CD4-positive, CD25-positive, alpha-beta regulatory T cell (primary cell): ENCODE measurements at places on chromosomes 5 and 9. TPM values are rescaled to one million over a fixed set of nuclear protein-coding genes. Genes with fewer than 3 reads are reported as not detected.

PTGES gene
- not detected for total RNA-seq

INSYN2B gene
- not detected for total RNA-seq

SNCAIP gene
- total RNA-seq, result not detected

GRCh38 chr9:85056203-85056572 is 386.7 kb downstream of the NTRK2 start:
- DNase-seq, result no peak

DNA sequence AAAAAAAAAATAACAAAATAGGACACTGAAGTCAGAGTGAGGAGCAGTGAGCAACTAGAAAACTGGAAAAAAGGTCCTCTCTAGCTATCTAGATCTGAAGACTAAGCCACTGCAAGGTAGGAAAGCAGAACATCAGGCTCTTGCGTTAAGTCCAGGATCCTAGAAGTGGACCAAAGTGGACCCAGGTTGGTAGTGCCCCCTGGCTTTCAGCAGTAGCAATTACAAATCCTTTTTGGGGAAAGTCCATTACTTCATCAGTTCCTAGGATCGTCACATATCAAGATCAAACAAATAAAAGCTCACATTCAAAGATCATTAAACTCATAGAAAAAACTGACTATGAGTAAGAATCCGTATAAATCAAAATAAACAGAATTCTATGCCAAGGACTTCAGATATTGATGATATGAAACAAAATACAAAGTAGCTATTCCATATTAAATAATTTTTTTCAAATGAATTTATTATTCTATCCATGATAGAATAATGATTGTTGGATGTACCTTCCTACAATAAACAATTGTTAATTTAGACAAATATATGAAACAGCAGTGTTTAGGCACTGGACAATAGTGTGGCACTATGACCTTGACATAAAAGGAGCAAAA is 6.5 kb upstream of the RICTOR start:
- DNase-seq, result no peak

GRCh38 chr5:77280036-77280435 is 69.6 kb downstream of the PDE8B start:
- DNase-seq, result no peak

DNA sequence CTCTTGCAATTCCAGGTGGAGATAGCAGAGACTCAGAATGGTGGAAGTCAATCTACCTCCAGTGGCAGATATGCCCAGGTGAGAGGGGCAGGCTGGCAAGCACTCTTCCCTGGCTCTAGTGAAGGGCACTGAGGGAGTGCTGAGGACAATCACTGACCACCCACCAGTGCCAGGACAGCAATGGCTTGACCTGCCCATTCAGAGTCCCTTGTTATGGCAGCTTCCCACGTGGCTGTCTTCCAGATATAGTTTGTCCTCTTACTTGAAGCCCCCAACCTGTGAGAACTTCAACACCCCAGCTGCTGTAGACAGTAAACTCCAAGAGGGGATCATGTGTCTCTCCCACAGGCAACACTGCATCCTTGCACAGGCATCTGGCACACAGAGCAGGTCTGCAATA is 104.7 kb downstream of the LHFPL2 start:
- DNase-seq, result no peak

GRCh38 chr9:128724744-128725211 is 851 bp upstream of the ZDHHC12 start:
- peak; percentile 53 for DNase-seq

- no peak for DNase-seq
Observed at GRCh38 chr5:115584501-115584900, 17.8 kb downstream of the TICAM2 start.

DNA sequence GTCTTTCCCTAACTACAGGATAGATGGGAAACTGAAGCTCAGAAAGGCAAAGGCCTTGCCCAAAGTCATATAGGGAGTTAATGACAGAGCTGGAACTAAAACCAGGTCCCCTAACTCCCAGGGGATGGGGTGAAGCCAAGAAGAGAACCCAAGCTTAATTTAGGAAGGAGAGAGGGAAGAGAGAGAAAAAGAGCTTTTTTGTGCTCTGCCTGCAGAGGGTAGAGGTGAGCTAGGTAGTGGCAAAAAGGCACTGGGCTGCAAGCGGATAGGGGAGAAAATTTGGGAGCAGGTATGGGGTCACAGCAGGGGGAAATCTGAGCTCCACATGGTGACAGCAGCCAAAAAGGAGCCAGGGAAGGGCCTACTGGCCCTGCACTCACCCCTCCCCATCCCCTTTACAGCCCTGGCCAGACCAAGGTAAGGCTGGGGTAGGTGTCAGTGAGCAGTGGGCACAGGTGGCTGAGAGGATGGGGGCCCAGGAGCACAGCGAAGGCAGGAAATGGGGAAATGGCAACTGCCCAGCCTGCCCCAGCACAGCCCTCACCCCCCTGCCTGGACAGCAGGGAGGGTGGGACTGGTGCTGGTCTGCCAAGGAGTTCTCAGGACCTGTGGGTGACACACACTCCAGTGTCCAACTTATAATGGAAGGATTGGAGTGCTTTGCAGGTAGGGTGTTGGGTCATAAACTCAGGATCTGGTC is 3.3 kb downstream of the ENHO start:
- no peak for DNase-seq

DNA sequence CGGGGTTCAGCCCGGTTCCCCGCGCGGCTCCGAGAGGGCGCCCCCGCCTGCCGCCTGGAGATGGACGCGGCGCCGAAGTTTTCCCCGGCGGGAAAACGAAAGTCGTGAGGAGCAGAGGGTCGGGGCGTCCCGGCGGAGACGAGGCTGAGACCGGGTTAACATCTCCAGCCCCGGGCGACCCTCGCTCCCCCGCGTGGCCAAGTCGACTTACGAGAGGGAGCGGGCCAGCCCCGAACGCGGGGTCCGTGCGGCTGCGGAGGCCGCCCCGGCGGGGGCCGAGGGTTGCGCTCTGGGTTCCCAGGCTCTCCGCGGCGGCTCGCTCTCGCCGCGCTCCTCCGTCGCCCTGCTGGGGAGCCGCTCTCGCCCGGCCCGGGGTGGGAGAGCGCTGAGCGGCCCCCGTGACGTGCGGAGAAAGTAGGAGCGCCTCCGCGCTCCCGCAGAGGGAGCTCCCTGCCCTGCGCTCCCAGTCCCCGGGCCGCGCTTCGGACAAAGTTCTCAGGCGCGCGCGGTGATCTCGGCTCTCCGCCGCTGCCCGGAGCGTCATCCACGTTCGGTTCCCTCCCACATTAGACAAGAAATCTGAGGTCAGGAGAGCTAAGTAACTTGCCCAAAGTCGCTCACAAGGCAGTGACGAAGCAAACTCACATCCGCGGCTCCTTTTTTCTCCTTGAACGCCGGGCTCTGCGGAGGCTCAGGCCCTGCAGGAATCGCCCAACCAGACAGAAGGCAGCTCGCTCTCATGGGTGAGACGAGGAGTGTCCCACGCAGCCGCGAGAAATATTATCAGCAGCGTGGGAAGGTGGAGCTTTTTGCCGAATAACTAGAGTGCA is 1.2 kb upstream of the GCNT4 start:
- DNase-seq, result peak; percentile 80

DNA sequence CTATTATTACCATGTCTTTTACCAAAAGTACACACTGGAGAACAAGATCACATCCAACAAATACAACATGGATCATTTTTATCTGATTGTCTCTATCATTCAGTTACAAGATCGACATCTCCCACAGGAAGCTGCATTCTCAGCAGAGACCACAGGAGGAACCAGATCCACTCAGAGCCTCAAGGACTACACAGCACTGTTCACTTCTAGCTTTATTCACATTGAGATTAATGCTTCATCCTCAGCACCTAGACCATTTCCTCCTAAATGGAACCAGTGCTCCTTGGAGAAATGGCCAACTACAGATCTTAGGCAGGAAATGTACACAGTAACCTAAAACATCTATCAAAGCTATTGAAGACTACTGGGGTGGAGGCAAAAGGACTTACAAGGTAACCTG is 13.3 kb upstream of the C5orf15 start:
- no peak for DNase-seq

GRCh38 chr5:125559296-125559695 is 812.9 kb upstream of the ZNF608 start:
- DNase-seq, result no peak

DNA sequence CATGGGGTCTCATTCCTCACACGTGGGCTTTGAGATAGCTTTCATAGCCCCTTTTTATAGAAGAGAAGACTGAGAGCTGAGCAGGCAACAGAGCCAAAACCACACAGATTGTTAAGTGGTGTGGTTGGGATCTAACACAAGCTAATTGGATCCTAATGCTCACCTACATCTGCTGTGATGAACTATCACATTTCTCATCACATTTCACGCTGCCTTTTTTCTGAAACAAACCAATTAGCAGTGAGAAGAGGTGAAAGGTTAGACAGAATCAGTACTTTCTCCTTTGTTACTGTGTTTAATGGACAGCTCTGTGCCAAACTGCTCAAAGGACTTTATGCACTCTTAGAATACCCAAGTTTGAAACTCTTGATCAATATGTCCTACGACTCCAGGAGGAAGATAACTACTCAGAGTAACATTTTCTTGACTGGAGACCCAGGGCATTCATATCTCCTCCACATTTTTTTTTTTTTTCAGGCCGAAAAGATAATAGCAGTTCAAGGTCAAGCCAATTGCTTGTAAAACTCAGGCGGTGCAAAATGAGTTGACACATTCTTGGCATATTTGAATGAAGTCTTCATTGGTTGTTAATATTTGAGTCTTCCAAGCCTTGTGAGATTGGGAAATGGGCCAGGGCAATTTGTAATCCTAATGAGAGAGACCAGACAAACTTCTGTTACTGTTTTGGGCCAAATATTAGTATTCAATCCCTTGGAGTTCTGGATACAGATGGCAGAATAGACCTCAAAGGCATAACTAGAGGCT is 138.4 kb downstream of the KCTD16 start:
- no peak for DNase-seq

DNA sequence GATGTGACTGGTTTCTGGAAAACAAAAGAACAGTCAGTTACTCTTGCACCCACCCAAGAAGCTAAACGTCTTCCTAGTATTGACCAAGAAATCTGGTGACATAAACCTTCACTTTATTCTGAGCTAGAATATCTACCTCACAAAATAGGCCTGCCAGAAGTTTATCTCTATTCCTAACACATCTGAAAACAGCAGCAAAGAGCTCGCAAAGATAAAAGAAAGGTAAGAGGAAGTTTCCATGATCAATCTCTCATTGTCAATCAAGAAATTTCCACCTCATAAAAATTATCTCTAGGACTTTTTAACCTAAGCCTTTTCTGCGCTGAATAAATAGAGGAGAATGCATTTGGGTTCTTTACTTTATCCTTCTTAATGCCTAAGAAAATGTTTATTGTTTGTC is 17.3 kb upstream of the ZNF474 start:
- DNase-seq, result no peak

DNA sequence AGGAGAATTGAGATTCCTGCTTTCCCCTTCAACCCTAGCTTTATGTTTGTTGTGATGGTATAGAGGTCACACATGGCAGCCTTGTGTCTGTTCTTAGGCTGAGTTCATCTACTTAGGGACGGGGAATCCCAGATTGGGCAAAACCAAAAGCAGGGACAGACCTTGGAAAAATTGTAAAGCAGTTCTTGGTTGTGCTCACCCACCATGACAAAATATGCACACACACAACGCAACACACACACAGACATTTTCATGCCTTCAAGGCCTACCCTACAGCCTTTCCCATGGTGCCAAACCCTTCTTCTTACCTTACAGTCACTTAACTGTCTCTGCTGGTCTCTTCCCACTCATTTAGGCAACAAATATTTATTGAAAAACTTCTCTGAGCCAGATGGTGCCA is 14.8 kb downstream of the PCDHGC5 start:
- DNase-seq, result no peak

DNA sequence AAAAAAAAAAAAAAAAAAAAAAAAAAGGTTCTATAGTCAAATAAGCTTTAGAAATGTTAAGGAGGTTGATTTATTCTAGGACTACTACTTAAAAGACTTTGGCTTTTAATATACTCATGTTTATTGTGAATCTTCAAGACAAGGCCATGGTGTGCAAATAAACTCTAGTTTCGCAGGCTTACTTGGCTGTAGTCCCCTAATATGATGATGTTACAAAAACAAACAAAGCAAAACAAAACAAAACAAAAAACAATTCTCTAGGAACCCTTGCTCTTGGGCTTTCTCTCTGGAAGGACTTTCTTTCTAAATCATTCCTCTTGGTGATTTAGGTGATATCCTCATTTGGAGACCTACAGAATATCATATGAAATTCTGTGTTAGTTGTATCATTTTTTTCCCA is 172.0 kb downstream of the GDNF start:
- no peak for DNase-seq

GRCh38 chr9:72412483-72413040 is 47.6 kb upstream of the ZFAND5 start:
- DNase-seq, result no peak

- DNase-seq, result no peak
Observed at GRCh38 chr5:74390822-74391221, 249.7 kb downstream of the ENC1 start.

GRCh38 chr9:17462869-17463464 is 115.9 kb upstream of the SH3GL2 start:
- DNase-seq, result peak; percentile 13
